ENCODE measurements at places on chromosomes 5 and 9.

- no peak for DNase-seq
Observed at GRCh38 chr5:37661227-37661920, 178.5 kb downstream of the GDNF start.

DNA sequence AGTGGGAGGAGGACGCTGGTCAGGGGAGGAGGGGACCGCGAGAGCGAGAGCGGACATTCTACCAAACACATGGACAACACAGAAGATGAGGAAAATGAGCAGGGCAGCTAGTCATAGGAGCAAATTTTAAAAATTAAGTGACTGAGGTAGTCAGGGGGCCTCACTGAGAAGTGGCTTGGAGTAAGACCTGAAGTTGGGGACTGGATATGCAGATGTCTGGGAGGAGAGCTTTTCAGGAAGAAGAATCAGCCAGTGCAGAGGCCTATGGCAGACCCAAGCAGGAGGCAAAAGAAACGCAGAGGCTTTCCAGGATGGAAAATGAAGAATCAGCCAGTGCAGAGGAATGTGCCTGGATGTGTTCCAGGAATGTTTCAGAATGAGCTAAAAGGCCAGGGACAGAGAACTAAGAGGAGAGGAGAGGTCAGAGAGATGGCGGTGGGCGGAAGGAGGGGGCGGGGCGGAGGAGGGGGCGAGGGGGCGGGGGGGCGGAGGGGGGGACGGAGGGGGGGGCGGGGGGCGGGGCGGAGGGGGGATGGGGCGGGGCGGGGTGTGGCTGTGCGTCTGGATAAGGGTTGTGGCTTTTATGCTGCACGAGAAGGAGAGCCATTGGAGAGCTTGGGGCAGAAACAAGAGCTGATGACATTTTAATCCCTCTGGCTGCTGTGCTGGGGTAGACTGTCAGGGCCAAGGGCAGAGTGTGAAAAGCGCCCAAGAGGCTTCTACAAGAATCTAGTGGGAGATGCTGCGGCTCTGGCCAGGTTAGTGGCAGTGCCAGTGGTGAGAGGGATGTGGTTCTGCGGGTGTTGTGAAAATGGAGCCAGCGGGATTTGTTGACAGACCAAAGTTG, 129.6 kb downstream of the KCNIP1 start:
- DNase-seq: no peak

DNA sequence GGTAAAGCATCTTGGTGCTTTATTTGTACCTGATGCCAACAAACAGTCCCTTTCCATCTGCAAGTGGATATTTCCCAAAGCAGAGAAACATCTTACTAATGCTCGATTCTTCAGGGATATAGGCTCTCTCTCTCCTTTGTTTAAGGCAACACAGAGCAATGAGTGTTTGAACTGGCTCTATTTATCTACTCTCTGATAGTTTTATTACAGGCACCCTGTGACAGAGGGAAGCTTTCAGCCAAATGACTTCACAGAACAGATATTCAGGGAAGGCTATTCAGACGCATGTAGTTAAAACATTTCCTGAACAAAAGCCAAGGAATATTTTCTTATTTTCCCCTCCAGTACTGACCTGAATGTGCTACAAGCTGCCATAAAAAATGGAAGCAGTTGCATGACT, 141.8 kb downstream of the YIPF5 start:
- DNase-seq: no peak

DNA sequence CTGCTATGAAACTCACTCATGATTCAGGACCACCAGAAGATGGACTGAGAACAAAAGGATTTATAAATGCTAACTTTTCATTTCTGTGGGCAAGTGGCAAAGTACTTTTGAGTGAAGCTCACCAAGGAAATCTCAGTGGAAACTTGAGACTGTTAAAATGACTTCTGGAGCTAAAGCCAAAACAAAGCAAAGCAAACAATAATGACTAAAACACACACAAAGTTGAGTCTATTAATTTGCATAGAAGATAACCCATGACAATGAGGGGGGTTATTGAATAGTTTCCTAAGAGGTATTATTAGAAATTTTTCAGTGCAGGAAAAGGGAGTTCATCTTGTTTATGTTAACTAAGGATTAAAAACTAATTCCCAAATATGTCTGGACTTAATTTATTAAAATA, 612.8 kb upstream of the FAM174A start:
- DNase-seq: no peak

DNA sequence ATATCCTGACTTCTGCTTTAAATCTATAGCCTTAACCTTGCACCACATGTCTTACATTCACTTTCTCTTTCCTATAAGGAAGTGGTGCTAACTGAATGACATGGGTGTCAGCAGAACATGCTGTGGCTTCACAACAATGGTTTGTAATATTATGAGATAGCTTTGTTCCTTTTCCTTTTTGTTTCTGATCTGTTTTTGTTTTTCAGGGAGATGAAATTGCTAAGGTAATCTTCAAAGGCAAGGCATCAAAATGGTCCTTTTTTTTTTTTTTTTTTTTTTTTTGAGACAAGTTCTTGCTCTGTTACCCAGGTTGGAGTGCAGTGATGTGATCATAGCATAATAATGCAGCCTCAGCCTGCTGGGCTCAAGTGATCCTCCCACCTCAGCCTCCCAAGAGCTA, 53.6 kb upstream of the RANBP6 start:
- DNase-seq: no peak

DNA sequence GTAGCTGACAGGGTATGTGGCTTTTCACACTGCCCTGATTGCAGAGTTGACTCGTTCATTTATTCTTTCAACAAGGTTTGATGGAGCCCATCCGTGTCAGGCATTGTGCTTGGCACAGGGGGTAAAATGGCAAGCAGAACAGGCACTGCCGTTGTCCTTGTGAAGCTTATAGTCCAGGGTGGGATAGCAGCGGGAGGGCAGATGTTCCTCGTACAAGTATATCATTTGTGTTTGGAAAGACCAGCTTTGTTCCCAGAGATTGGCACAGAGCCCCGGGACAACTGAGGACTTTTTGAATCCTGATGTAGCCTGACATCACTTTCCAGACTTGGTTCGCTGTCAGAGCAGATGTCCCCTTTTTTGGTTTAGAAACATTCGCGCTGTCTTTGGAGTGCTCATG, 50.9 kb downstream of the MVB12B start:
- no peak for DNase-seq

- no peak for DNase-seq
Observed at GRCh38 chr5:126909856-126910255, 120.5 kb downstream of the MARCHF3 start.

GRCh38 chr5:96227957-96228356, 205.1 kb downstream of the PCSK1 start:
- no peak for DNase-seq

DNA sequence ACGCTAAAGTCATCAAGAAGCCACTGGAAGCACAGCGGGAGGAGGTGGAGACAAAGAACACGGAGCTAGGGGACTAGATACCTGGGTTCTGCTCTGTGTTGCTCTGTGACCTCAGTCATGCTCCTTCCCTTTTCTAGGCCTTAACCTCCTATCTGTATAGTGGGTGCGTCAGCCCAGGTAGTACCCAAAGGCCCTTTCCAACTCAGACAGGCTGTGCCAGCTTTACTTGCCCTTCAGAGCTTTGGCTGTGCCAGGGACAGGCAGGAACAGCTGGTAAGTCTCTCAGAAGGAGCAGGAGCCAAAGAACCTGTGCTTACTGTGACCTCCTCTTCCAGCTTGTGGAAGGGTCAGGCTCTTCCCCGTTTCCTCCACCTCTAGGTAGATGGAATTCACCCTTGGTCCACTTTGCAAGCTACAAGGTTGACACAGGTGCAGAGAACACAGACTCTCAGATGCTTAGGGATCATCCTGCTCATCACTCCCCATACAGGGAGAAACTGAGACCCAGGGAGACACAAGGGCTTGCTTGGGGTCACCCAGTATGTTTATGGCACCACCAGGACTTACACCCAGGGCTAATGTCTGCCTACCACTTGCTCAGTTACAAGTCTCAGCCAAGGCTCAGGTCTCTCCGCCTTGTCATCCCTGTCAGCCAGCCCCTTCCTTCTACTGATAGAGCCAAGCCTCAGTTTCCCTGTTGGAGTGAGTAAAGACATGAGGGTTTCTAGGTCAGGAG, 1.7 kb downstream of the CCDC69 start:
- no peak for DNase-seq
